Foreskin keratinocyte (primary cell): ENCODE measurements at places on chromosomes 12 and 14.

DNA sequence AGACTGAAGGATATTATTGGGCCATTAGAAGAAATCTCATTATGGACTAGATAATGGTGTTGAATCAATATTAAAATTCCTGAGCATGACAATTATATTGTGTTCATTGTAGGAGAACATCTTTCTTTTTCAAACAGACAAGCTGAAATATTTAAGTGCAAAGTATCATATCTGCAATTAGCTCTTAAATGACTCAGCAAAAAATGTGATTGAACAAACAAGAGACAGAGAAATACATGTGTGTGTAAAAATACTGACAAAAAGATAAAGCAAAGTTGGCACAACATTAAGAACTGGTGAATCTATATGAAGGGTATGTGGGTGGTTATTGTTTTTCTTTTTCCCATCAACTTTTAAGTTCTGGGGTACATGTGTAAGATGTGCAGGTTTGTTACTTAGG is 9.5 kb downstream of the CEP290 start:
- DNase-seq: no peak

GRCh38 chr12:101706403-101706802 is 9.0 kb downstream of the CHPT1 start:
- no peak for DNase-seq

- DNase-seq: no peak
These were observed 45.6 kb downstream of the CALM1 start for GRCh38 chr14:90442388-90442787.

DNA sequence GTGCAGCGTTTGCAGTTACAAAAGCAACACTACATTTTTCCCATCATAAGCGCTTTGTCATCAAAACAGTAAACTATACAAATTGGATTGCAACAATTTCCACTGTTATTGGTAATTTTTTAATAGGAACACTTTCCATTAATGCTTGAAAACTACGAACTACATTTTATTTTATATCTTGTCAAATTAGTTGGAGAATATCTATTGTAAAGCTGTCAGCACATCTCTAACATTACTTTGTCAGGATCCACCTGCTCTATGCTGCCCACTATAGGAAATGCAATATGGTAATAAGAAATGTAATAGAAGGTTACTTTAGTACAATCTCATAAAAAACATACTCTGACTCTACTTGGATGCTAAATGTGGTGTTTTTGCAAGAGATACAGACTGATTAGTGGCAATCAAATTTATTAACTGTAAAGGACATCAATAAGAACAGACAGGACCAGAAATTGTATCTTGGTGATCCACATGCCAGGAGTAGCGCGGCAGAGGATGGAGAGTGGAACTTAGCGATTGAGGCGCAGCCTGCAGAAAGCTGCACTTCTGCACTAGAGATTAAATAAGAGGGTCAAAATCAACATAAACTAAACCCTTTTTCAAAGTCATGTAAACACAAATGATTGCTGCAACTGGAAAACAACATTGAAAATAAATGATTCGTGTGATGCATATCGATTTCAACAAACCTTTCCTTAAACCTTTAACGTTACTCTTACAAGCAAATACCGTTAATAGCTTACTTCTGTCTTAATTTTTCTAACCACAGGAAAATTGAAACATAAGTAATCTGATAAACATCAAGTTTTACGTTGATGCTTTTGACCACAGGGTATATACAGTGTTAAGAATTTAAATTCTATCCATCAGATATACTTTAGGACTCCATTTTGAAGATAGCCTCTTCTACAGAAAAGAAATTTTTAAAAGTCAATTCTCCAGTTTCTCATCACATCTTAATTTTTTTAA is 3.6 kb upstream of the ARID2 start:
- DNase-seq: peak; percentile 58

DNA sequence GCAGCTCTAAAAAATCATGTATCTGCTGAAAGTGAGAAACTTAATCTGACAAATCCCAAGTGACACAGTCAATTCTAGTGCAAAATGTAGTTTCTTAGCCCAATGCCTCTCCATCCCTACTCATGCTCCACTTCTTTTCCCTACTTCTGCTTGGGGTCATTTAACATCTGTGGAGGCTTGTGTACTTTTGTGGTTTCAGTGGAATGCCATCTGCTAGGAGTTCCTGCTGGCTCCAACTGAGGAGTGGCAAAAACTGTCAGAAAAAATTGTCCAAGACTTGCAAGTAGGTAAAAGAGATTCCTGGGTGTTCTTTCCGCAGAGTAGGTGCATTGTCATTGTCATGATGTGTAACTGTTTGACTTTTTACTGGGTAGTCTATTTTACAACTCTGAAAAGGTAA is 12.5 kb upstream of the AVPR1A start:
- DNase-seq: no peak

DNA sequence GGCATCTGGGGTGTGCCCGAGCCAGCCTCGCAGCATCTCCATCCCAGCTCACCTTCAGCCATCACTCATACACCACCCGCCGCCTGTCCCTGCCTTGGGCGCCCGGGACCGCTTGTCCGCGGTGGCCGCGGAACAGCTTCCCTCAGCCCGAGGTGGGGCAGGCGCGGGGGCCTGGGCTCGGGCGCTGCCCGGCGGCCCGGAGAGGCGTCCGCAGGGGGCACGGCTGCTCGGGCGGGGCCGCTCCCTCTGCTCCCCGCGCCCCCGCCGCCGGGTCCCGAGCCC is 430 bp downstream of the SLC41A2 start:
- no peak for DNase-seq

GRCh38 chr12:121232163-121232562 is 22.2 kb downstream of the P2RX4 start:
- no peak for DNase-seq

- DNase-seq: no peak
These were observed 56.5 kb downstream of the SLC38A1 start for GRCh38 chr12:46212108-46212982.

DNA sequence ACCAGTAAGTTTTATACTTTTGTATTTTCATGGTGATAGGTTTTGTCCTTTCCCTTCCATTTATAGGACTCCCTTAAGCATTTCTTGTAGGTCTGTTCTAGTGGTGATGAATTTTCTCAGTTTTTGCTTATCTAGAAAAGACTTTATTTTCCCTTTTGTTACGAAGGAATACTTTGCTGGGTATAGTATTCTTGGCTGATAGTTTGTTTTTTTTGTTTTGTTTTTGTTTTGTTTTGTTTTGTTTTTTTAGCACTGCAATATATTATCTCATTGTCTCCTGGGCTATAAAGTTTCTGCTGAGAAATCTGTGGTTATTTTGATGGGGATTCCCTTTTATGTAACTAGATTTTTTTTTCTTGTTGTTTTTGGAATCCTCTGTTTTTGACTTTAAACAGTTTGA is 67.7 kb downstream of the FBXO33 start:
- no peak for DNase-seq

GRCh38 chr14:91521061-91521640 is 11.0 kb upstream of the PPP4R3A start:
- peak; percentile 14 for DNase-seq

DNA sequence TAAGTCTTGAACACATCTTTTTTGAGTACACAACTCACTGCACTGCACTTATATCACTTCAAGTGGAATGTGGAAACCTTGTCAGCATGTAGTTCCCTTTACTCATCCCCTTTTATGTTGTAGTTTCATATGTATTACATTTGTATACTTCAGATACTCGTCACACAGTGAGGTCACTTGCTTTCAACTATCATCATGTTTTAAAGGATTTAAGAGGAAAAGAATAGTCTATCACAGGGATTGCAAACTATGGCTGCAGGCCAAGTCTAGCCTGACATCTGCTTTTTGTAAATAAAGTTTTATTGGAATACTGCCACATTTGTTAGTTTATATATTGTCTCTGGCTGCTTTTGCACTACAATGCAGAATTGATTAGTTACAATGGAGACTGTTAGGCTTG is 24.3 kb downstream of the CNOT2 start:
- no peak for DNase-seq

DNA sequence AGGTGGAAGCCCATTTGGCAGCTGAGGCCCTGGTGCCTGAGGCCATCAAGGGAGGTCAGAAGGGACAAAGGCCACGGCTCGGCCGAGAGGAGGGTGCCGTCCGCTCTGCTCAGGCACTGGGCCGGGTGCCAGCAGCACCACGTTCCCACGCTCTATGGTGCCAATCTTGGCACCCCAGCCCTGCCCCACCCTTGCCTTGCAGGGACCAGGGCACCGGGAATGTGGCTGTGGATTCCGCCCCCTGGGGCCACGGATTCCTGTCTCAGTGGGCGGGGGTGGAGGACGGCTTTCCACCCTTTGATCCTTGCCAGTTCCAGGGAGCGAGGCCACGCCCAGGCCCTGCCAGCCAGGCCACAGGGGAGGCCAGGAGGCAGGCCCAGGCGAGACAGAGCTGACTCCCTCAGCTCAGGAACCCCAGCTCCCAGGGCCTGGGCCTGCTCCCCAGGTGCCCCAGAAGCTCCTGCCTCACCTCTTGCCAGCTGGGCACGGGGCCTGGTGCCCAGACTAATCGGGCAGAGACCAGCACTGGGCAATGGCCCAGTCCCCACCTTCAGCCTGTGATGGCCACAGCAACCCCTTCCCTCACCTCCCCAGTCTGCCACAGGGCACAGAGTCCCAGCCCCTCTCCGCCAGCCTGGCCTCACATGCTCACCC is 26.4 kb upstream of the GPR132 start:
- peak; percentile 69 for DNase-seq

- DNase-seq: no peak
These were observed 22.3 kb downstream of the DCAF4 start for GRCh38 chr14:72948481-72949138.

GRCh38 chr14:50544911-50545310 is 12.5 kb upstream of the MAP4K5 start:
- no peak for DNase-seq

DNA sequence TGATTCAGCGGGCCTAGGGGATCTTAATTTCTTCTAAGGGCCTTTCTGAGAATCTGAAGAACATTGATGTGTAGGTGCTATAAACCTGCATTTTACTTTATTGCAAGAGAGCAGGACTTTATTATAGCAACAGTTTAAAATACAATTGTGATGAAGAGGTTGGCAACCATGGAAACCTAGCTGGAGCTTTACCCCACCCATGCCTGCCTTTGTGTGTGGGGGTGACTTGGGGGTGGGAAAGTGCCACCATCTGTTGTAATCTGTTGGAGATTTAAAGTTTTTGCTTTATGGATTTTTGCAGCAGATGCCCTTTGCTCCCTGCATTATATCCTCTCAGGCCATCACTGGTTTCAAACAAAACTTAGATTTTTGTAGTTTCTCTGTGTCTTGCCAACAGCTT is 64.6 kb downstream of the ATG14 start:
- no peak for DNase-seq

DNA sequence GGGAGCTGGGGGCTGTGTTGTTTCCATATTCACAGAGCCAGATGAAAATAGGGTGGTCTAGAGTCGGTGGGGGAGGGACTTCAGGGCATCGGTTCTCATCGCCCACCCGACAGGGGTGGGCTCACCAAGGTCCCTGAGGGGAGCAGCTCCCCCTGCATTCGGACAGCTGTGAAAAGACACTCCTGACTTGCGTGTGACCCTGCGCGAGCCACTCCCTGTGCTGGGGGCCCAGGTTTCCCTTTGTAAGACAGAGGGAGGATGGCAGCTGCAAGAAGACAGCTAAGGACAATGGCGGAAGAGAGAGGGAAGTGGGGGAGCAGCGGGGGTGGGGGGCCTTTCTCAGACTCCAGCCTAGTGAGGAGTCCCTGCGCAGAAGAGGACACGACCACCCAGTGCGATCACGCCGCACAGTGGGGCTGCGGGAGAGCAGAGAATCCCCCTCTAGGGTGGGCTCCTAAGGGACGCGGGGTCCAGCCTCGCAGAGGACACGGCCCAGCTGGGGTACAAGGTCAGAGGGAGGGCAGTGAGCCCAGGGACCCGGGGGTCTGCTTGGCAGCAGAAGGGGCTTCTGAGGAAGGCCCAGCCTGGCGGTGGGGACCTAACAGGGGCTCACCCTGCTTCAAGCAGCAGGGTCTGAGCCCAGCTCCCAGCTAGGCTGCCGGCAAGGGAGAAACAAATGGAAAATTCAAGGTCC is 326.9 kb upstream of the DIO3 start:
- no peak for DNase-seq

DNA sequence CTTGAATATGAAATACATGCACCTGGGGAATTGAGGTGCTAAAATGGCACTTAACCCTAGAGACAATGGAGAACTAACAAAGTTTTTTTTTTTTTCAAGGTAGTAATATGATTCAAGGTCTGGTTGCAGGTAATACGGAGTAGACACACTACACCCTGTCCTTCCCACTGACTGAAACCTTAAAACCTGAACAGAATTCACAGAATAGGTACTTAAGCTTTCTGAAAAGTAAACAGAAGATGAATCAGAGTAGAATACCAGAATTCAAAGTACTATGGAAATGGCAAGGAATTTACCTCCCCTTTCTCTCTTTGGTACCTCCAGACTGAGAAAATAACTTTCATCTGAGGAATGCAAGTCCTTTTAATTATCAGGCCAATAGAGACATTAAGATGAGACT is 87.2 kb downstream of the PAPLN start:
- no peak for DNase-seq

GRCh38 chr12:5715021-5715420 is 230.0 kb downstream of the ANO2 start:
- DNase-seq: no peak

DNA sequence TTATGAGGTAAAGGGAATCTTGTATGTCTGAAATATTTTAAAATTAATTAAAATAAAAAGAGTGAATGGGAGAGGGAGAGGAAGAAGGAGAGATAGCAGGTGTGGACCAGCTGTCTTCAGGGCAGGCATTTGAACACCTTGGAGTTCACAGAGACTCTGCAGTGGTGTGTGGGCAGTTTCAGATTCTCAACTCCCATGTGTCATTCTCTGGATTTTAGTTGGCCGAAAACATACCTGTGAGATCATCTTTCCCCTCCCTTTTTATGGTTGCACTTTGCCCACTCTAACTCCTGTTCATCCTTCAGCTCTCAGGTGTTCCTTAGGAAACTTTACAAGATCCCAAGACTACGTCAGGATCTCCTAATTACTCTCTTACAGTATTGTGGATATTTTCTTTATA is 108.1 kb downstream of the ERC1 start:
- DNase-seq: no peak

- DNase-seq: no peak
These were observed 33.3 kb downstream of the DICER1 start for GRCh38 chr14:95123891-95124579.

DNA sequence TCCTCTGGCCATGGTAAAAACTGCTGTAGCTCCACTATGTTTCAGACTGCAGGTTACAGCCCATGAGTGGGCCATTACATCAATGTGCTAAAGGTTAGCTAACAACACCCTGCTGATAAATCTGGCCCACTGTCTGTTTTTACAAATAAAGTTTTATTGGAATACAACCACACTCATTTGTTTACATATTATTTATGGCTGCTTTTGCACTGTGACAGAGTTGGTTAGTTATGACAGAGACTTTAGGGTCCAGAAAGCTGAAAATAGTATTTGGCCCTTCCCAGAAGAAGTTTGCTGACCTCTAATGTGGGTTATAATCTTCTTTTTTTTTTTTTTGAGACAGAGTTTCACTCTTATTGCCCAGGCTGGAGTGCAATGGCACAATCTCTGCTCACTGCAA is 134.2 kb upstream of the PWP1 start:
- no peak for DNase-seq

- no peak for DNase-seq
These were observed at the start of gene MMP17 for GRCh38 chr12:131827961-131828534. Gene MMP17 (plus strand): TSS chr12:131828393. CDS start chr12:131828495, 102 bp downstream.
